Forelimb muscle (tissue), 1 donor: ENCODE measurements at places on chromosomes 7 and 10. TPM values are rescaled to one million over a fixed set of nuclear protein-coding genes. Genes with fewer than 3 reads are reported as not detected.

- DNase-seq: no peak
Observed at GRCh38 chr10:103941801-103942200, 23.8 kb upstream of the STN1 start.

DNA sequence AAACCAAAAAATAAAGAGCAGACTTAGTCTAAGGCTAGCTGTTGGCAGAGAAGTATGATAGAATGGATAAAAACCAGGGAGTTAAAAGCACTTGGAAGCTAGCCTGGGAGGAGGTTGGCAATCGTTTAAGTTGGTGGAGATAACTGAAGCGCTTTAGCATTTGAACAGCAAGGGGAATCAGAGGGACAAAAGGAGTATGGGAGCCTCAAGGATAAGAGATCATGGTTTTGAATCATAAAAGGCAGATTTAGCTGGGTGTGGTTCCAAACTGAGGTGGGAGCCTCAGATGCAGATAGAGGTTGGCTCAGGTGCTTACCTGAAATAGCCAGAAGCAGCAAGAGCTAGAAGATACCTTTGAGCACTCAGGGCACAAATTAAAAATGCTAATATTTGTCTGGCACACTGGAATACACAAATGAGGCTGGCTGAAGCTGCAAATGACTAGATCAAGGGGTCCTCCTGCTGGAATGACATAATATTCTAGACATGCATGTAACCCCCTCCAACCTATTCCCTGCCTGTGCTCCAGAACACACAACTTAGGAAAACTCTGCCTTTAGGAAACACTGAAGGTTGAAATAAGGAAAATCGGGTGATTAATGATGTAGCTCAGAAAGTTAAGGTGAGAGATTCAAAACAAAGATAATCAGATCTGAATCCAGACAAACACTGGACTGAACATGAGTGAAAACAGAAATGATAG lies 372.3 kb upstream of the LRRN3 start:
- DNase-seq: no peak

Gene ZNF273
- polyA plus RNA-seq: 4.5 TPM

Gene PAOX
- 2.5 TPM for polyA plus RNA-seq

Gene GPR15LG
- polyA plus RNA-seq: not detected
